ENCODE measurements at places on chromosomes 13 and 19.

- no peak for DNase-seq
Measured at GRCh38 chr13:30502237-30502636, 36.5 kb upstream of the HMGB1 start.

DNA sequence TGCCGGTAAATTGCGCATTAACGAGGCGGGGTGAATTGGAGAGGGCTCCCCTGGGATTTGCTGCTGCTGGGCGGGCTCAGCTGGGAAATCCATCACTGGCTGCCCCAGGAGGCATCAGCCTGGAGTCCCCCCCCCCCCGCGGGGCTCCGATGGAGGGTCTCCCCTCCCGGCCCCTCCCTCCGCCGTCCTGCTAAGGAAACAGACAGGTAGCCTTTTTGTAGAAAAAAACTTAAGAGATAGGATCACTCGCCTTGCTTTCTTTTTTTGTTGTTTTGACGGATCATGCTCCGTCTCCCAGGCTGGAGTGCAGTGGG lies 6.8 kb downstream of the TLE6 start:
- no peak for DNase-seq

- no peak for DNase-seq
Measured at GRCh38 chr13:59471106-59471505, 692.6 kb downstream of the DIAPH3 start.

DNA sequence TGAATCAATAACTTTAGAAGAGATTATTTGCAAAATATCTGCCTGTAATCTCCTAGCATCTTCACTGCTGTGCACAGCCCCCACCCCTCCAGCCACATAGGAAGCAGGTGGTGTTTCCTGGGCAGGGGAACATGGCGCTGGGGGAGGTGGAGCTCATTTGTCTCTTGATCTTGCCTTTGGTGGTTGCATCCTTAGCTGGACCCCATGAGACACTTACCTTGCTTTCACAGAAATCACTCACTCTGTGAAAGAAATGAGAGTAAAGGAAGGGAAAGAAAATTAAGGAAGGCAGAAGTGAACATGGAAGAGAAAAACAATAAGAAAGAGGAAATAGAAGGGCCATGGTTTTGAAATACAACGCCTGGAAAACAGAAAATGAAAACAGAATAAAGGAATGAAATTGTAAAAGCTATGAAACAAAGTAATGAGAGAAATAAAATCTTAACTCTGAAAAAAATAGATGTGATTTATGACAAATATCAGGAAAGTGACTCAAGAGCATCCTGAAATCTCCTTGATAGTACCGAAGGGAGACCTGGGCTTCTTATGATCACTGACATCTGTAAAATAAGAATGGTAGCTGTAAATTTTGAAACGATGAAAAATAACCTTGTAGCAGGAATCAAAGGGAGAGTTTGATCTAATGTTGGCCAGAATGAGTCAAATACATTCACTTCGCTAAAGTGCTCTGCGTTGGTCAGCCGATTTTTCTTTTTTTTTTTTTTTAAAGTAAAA lies 17.2 kb upstream of the RNASEH2B start:
- no peak for DNase-seq

- no peak for DNase-seq
Measured at GRCh38 chr13:105634059-105634458, 901.4 kb downstream of the EFNB2 start.

DNA sequence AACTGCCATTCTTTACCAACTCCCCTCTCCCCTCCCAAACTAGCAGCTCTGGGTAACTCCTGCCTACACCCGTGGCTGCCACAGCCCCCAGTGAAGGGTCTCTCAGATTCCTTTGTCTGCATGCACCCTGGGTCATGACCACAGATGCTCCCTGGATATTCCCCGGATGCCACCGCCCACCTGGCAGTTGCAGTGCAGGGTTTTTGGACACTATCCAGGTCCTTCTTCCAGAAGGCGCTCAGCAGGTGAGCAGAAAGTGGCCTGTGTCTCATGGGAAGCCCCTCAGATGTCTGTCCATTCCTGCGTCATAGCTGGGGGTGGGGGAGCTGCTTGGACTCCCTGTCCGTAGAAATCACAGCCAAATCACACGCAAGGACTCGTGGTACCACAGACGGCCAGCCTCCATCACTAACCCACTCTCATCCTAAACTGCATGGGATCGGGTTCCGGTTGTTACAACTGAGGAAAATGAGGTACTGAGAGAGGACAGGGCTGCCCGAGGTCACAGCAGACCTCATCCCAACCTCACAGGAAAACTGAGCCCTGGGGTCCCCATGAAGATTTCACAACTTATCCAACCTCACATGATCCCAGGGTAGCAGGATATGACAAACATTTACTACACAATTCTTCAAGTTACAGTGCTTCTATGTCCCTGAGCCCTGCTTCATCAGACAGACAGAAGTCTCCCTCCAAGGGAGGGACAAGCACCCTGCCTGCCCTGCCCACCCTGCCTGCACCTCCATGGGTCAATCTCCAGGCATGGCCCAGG lies 38.6 kb downstream of the ELL start:
- no peak for DNase-seq

- peak; percentile 92 for DNase-seq
Measured at GRCh38 chr19:39413272-39413910, 922 bp downstream of the PLEKHG2 start.

DNA sequence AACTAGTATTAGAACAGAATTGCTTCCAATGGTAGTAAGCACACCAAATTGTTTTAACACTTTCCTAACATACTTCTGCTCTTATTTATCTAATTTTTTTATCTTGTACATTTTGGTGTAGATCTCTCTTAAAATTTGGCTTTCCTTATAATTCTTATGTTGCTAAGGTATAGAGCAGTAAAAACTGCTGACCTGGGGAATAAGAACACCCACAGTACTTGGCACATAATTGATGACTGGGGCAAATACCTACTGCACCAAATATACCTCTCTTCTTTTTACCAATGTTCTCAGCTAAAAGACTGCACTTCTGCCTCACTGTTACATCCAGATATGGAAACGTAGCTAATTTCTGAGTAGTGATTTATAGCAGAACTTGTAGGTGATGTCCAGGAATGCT lies 642.2 kb downstream of the LIG4 start:
- no peak for DNase-seq

GRCh38 chr19:13195678-13196077 lies 45.5 kb downstream of the IER2 start:
- DNase-seq: no peak

- DNase-seq: peak; percentile 27
Measured at GRCh38 chr13:106159295-106160195, 375.9 kb downstream of the EFNB2 start.

DNA sequence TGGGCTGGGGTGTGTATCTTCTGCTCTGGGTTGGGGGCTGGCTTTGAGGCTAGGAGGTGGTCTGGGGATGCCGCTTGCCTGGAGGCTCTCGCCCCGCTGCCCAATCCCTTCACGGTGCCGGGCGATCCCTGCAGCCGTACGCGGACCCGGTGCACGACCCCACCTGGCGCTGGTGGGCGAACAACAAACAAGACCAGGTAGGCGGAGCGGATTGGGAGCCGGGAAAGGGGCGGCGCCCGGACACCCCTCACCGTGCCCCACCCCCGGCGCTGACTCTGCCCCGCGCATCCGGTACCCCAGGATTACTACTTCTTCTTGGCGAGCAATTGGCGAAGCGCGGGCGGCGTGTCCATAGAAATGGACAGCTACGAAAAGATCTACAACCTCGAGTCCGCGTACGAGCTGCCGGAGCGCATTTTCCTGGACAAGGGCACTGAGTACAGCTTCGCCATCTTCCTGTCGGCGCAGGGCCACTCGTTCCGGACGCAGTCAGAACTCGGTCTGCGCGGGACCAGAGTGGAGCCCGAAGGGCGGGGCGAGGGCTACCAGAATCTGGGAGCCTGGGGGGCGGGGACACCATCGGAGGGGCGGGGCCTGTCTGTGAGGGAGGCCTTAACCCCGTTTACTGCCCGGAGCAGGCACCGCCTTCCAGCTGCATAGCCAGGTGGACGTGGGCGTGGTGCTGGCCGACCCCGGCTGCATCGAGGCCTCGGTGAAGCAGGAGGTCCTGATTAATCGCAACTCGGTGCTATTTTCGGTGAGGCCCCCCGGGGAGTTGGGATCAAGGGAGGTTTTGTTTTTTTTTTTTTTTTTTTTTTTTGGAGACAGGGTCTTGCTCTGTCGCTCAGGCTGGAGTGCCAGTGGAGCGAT lies 12.1 kb upstream of the PSMD8 start:
- DNase-seq: peak; percentile 62

DNA sequence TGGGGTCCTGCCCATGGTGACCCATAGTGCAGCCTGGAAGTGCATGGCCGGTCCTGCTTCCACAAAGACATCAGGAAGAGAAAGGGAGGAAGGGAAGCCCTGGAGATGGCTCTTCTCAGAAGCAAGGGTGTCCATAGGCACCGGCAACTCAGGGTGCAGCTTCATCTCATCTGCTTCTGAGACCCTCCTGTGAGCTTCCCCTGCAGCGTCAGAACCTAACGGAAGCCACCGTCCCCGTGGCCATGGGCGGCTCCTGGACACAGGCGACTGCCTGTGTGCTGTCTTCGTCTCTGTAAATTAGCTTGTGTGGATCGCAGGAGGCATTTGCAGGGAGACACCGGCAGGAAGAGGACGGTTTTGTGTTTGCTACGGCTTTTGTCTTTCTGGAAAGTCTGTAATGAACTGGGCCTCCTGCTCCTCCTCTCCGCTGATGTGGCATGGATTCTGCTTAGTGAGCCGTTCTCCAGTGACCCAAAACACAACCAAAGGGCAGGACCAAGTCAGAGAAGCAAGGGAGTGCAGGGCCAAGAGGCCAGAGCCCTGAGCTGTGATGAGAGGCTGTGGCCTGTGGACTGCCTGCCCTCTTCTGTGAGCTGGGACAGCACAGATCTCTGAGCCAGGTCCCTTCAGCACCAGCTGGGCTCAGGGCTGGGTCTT lies 2.5 kb downstream of the ATP4B start:
- DNase-seq: no peak

Data from muscle of back (tissue), 13 donors.